Activated naive CD4-positive, alpha-beta T cell (primary cell): ENCODE measurements at places on chromosomes 7 and 10.

DNA sequence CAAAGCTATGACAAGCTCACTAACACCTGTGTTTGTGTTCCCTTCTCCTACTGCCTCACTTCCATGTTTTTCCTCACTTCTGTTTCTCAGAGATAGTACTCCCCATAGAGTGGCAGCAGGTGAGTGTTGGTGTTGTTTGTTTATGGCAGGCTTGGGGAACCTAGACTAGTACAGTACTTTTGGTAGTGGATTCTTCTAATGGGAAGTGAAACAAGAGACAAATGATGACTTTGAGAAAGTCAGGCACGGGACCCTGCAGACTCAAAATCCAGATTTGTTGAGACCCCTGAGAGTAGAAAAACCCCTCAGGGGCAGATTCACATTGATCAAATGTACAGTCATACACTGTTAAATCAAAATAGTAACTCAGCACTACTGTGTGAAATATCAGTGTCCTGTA is 6.4 kb upstream of the CFAP69 start:
- DNase-seq: no peak

DNA sequence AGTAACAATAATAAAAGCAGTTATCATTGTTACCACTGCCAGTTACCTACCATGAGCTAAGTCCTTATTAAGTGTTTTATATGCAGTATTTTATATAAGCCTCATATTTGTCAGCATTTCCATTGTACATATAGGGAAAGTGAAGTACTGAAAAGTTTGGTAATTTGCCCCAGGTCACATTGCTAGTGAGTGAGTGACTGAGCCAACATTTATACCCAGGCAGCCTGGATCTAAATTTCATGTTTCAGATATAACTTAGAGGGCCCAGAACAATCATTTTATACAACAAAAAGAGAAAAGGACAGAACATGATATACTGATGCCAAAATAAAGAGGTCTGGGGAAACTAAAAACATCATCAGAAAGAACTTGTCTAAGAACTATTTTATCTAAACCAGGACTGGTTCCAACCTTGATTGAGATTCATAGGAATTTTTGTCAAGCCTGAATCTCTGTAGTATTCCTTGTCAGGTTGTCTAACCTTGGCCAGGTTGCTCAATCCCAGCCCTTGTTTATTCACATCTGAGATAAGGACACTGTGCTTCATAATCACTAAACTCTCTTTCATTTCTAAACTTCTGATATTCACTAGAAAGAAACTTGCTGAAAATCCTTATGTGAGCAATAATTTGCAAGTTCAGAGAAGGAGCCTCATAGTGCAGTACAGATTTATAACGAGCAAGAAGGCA is 308.2 kb downstream of the IPMK start:
- DNase-seq: no peak

DNA sequence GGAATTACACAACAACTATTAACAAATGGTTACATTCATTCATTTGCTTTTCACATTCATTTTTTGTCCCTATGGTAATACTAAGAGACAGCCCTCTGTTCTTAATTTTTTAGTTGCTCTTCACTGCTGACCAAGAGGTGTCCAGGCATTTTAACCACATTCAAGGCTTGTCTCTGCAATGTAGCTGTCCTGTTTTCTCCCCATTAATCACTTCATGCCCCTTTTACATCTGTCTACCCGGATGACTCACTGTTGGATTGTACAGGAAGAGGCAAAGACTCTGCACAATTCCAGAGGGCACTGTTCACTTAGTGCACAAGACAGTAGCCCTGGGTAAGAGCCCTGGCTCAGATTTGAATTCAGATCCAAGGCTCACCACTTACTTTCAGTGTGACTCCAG is 168.5 kb downstream of the NOC3L start:
- DNase-seq: no peak

DNA sequence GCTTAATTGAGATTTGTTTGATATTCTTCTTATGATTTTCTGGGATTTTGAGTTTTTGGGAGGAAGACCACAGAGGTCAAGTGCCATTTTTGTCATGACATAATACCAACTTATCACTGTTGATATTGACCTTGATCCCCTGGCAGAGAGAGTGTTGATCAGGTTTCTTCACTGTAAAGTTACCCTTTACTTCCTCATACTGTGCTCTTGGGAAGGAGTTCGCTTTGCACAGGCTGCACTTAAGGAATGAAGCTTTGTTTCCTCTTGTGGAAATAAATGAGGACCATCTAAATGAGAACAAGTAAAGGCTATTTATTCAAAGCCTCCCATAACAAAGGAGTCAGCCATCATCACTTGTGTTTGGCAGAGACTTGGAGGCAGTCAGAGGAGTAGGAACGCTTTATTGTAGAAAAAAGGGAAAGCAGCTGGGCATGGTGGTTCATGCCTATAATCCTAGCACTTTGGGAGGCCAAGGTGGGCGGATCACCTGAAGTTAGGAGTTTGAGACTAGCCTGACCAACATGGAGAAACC is 16.1 kb downstream of the ST7 start:
- DNase-seq: no peak

- DNase-seq: no peak
Observed at GRCh38 chr7:36272567-36273269, 116.9 kb upstream of the ANLN start.

- no peak for DNase-seq
Observed at GRCh38 chr10:51846856-51847506, 147.6 kb upstream of the CSTF2T start.

DNA sequence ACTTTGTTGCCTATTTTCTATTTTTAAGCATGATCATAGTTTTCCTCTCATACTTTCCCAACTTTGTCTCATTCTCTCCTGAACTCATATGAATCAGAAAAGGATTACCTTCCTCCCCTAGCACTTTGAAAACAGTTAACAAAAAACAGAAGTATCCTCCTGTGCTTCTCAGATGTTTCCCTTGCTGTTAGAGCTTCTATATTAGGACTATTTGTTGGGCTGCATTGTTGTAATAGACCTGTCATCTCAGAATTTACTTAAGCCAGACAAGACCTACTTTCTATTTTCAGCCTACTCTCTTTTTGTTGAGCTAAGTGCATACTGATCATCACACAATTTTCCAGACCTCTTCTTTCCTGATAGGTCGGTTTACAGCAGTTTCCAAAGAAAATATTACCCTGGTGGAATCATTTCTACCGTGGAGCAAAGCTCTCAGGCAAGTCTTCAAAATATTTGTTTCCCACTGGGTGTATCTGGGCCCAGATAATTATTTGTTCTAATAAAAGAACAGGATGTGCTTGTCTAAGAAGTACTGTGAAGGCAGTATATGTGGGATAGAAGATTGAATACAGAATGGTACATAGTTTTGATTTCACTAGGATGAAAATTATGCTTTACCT is 411.9 kb upstream of the KLF6 start:
- DNase-seq: no peak

- no peak for DNase-seq
Observed at GRCh38 chr10:36515319-36515718, 610.1 kb upstream of the ANKRD30A start.

DNA sequence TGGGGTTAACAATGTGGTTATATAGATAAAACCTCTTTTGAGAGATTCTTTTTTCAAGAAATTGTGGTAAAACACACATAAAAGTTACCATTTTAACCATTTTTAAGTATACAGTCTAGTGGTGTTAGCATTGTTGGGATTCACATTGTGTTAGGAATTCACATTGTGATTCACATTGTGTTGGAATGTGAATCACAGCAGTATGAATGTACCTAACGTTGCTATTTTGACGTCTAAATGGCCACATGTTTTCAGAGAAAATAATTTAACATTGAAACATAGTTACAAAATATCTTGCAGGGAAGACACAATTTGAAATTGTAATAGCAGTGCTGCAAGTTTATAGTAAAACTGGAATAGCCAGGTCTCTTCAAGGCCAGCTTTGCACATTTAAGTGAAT is 129.0 kb downstream of the BICC1 start:
- no peak for DNase-seq

- no peak for DNase-seq
Observed at GRCh38 chr10:102752266-102752930, 8.7 kb downstream of the WBP1L start.

- DNase-seq: no peak
Observed at GRCh38 chr7:55052081-55052480, 33.3 kb downstream of the EGFR start.

GRCh38 chr10:18155321-18155720 is 15.1 kb downstream of the CACNB2 start:
- DNase-seq: no peak

DNA sequence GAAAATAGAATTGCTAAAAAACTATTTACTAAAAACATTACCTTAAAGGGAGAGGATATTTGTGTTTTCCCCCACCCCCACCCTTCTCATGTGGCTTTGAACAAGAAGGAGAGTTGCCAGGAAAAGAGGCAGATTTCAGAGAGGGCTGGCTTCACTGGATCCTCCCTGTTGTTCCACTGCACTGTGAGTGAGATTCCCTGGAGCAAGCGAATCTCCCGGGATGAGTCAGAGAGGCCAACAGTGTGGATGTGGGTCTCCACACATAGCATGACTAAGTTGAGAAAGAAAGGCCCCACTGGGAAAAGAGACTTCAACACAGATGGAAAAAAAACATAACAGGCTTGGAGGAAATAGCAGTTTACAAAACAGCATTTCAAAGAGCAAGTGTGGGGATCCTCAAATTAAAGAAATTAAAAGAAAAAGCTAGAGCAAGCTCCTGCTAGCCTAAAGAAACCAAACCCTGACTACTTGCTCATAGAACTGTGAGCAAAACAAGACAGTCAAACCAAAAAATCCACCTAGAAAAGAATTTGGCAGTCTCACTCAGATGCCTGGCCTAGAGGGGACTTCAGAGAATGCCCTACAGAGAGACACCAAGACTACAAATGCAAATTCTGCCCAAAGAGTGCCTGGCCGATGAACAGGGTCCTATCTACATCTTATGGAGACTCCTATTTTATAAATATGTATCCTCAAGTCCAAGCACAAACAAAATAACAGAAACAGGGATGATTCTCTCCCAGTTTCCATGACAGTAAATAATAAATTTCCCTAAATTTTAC is 3.4 kb downstream of the CAV1 start:
- DNase-seq: no peak

GRCh38 chr7:123289200-123289599 is 89.4 kb upstream of the SLC13A1 start:
- DNase-seq: no peak

DNA sequence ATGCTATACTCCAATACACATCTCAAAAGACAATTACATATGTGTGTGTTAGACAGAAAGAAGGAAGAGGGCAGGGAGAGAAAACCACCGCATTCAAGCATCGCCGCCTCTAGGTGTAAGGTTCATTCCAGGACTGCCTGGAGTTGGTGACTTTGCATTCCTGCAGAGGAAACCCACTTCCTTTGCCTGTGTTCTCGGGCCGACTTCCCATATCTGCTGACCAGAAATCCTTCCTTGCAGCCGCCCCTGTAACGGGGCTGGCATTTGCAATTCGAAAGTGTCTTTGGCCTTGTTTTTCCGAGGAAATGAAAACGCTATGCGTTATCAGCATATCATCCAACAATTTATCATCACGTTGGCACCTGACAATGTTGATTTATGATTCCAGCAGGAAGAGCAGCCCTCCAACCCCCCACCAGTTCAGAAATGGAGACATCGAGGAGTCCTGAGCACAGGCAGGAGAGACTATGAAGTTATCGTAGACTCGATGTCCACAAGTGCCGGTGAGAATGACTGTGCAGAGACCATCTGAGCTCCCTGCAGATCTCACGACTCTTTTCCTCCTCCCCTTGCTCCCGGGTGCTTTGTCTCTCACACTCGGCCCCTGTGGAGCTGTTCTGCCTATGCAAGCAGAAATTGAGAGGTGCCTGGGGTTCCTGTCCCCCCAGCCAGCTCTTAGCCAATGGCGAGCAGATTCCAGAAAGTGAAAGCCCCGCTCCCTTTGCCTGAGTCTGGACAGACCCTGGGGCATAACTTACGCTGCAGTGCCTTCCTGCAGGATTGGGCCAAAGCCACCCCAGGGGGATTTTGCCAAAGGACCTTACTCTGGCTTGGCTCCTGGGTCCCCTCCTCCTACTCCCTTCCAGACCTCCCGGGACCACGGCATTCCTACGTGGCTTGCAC is 68.9 kb upstream of the FOXK1 start:
- DNase-seq: no peak

GRCh38 chr7:90188281-90188680 is 23.3 kb upstream of the STEAP2 start:
- no peak for DNase-seq

GRCh38 chr10:10613656-10614244 is 403.9 kb upstream of the CELF2 start:
- no peak for DNase-seq

DNA sequence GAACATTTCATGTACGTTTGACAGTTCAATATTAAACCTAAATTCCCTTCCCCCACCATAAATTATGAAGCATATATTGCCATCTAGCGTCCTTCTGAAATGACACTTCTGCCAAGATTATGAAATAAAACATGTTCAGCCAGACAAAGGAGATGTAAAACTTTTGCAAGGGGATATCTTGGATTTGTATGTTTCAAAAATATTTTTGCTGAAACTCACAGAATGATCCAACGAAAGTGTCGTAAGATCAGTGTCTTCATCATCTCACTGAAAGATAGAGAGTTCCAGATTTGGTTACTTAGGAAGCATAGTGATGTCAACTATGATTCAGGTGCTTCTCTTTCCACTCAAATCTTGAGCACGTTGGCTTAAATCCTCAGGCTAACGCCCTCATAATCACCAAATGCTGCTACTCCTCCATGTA is 904.3 kb downstream of the XPNPEP1 start:
- DNase-seq: no peak

- DNase-seq: no peak
Observed at GRCh38 chr7:16402091-16402490, 19.2 kb downstream of the CRPPA start.

- no peak for DNase-seq
Observed at GRCh38 chr7:90484706-90485105, 15.3 kb downstream of the PTTG1IP2 start.

- DNase-seq: no peak
Observed at GRCh38 chr7:131620673-131621609, 64.5 kb upstream of the PODXL start.

DNA sequence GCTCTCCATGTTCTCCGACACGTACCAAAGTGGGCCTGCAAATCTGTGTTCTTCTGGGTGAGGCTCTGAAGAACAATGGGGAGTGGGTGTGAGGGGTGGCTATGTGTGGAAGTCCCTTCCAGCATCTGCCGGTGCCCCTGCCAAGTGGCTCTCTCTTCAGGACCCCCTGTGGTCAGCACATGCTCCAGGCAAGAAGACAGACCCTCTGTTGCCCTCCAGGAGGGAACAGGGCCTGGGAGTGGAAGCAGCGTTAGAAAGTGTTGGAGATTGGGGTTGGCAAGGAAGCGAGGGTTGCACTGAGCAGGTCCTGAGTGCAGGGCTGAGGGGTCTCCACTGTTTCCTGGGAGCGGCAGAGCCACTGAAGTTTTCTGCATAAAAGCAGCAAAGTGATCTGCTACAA is 60.5 kb downstream of the EMX2 start:
- no peak for DNase-seq

GRCh38 chr10:103278862-103279298 is 1.9 kb downstream of the INA start:
- no peak for DNase-seq

GRCh38 chr7:32204361-32205018 is 134.3 kb upstream of the PDE1C start:
- DNase-seq: no peak
